Activated naive CD4-positive, alpha-beta T cell (primary cell): ENCODE measurements at places on chromosomes 11 and 22.

DNA sequence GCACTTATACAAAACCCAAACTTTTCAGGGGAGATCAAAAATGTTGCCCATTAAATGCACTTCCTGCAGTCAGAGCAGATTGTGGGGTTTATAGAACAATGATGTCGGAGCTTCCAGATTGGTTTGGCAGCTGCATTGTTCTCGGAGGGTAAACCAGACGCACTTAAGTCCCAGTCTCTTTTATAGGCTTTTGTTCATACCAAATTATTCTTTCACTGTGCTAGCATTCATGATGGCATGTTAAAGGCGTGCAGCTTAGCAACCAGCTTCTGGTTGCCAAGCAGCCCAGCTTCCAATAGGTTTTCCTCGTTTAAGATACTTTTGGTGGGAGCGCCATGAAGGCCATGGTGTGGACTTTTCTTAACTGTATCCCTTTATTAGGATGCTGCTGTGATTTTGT, 40.9 kb downstream of the ZC3H12C start:
- DNase-seq, result no peak

GRCh38 chr11:107439586-107440167, 17.9 kb downstream of the CWF19L2 start:
- DNase-seq, result no peak

- DNase-seq, result no peak
Measured at GRCh38 chr11:19605520-19606371, 106.9 kb upstream of the NAV2 start.

- DNase-seq, result no peak
Measured at GRCh38 chr22:33038131-33038772, 19.9 kb downstream of the SYN3 start.

DNA sequence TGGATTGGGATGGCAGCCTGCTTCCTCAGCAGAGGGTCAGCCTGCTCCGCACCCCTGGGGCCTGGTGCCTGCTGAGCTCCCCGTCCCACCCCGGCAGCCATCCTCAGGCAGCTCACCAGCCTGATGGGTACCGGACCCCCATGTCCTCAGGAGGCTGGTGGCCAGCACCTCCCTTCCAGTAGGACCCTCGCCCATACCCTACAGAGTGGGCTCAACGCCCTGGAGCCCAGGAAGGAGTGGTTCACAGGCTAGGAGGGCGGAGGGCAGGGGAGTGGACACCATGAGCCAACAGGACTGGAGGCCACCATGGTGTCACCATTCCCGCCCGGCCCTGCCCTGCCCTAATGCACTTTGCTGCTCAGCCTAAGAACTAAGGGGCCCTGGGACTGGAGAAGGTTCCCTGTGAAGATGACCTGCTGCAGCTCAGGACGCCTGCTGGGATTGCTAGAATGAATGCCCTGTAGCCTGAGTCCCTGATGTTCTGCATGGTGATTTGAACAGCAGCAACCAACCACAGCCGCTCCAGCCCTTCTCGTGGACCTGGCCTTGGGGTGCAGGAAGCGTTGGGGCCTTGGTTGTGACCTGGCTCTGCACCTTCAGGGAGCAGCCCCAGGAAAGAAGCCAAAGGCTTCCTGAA, 1080.8 kb downstream of the BRD1 start:
- DNase-seq, result no peak

DNA sequence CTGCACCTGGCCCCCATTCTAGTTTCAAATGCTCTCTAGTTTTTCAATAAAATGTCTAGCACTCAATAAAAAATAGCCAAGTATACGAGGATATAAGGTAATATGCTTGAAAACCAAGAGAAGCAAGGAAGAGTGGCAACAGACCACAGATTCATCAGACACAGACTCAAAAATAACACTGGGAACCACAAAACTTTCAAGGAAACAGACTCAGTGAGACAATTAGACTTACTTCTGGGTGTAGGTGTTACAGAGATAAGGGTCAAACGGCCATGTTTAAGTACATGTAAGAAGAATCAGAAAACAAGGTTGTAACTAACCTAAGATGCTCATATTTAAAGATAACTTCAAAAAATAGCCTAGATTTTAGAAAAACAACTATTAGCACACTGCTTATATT, 67.0 kb downstream of the TRMU start:
- no peak for DNase-seq

DNA sequence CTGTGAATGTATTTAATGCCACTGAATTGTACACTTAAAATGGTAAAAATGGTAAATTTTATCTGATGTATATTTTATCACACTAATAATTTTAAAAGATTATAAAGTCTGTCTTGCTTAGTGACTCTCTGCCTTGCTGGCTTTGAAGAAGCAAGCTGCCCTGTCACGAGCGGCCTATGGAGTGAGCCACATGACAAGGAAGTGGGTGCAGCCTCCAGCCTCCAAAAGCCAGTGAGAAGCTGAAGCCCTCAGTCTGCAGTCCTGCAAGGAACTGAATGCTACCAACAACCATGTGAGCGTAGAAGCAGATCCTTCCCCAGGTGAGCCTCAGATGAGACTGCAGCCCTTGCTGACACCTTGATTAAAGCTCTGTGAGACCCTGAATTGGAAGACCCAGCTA, 20.0 kb downstream of the C11orf24 start:
- no peak for DNase-seq

DNA sequence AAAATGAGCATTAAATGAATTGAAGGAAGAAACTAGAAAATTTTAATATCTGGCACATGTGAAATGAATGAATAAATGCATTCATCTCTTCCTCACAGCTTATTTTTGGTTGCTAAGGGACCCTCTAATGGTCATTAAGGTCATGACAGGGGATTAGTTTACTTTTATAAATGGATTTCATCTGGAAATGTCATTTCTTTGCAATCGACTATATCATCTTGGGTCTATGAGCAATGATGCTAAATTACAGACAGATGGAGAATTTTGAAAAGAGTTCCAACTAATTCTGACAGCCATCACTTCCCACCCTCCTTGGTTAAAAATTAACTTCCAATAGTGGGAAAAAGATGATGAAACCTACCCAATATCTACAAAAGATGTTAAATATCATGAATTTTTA, 98.0 kb downstream of the KIF18A start:
- DNase-seq, result no peak

DNA sequence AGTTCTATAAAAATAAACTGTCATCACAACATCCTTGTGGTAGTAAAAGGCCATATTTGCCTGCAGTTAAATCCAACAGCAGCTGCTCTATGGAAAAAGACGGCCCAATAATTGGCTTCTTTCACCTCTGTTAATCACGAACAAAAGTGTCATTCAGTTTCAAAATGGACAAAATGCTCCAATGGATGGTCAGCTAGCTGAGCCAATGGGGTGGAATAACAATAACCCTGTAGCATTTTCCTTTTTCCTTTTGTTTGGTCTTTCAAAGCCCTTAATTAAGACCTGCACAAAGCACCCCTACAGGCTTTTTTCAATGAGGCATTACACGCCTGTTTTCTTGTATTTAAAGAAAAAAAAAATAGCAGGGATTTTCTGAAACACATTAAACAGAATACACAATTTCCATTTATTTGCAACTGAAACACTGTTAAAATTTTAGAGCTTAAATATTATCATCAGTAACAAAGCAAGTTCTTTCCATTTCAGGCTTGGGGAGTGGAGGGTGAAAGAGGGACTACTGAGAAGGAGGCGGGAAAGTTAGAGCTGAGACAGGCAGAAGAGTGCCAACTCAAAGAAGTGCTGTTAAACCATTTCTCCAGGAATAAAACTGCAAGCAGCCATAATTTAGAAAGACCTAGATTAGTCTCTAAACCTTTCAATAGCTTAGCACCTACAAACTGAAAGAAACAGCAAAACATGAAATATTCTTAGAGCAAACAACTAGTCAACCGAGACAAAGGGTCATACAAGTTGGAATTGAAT, 28.7 kb downstream of the LGR4 start:
- no peak for DNase-seq

DNA sequence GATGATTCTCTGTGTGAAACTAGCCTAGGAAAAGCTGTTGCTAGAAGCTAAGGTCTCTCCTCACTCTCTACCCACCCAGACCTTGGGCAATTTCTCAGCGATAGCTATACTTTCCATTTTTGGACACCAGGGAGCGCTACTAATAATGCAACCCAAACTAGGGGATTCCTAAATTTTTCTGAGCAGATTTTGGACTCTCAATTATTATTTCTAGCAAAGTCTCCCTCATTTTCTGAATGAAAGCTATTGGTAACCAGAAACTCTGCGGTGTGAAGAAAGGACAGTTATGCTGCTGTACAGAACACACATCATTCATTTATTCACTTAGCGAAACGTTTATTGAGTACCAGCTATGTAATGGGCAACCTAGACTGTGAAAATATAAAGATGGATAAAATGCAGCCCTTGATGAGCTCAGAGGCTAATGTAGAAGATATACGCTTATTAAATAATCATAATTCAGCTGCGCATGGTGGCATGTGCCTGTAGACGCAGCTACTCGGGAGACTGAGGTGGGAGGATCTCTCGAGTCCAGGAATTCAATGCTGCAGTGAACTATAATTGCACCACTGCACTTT, 6.1 kb upstream of the STIM1 start:
- DNase-seq, result no peak

DNA sequence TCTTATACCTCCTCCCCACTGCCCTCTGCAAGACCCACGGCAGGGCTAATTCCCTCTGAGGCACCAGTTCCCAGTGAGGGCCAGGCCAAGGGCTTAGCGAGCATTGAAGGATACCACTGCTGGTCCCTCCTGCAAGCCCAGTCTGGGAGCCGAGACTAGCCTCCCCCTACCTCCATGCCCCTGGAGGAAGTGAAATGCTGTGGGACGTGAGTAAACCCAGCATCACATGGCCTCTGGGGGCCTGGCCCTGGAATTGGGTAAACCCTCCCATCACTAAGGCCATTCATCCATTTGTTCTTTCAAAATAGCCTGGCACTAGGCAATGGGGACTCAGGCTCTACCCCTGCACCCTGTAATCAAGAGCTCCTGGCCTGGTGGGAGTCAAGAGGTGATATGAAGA, 24.7 kb downstream of the ARAP1 start:
- no peak for DNase-seq

DNA sequence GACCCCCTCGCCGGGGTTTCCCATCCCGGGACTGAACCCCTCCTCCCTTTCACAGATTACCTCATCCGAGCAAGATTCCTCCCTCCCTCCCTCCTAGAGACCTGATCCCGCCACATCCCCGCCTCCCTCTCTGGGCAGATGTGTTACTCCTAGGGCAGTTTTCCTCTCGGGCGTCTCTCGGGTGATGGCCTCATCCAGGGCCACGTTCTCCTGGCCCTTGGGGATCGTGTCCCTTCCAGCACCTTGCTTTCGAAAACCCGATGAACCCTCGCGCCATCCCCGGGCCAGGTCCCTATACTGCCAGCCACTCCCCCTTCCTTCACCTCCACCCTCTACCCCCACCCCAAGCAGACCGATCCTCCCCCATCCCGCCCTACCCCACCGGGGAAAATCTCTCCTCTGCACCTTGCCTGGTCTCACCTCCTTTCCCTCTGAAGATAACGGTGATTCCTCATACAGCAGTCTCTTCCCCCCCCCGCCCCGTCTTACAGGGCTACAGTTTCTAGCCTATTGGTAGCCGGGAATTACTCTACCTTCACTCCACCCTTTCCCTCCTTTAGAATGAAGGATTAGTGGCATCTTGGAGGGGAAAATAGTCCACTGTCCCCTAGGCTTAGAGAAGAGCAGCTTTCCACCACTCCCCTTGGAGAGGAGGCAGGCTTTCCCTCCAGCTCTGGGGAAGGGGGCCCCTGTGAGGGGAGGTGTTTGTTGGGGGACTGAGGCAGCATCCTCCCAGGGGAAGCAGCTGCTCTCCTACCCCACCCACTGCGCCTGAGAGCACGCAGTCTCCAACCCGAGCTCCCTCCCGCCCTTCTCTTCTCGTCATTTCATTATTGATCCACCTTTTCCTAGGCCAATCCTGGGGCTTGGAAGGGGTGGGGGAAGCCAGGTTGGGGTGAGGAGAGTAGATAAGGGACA, 1.2 kb downstream of the KMT2A start:
- DNase-seq, result no peak
